ENCODE measurements at places on chromosomes 7 and 10.

GRCh38 chr7:71191771-71192170 lies 59.8 kb downstream of the GALNT17 start:
- no peak for DNase-seq

DNA sequence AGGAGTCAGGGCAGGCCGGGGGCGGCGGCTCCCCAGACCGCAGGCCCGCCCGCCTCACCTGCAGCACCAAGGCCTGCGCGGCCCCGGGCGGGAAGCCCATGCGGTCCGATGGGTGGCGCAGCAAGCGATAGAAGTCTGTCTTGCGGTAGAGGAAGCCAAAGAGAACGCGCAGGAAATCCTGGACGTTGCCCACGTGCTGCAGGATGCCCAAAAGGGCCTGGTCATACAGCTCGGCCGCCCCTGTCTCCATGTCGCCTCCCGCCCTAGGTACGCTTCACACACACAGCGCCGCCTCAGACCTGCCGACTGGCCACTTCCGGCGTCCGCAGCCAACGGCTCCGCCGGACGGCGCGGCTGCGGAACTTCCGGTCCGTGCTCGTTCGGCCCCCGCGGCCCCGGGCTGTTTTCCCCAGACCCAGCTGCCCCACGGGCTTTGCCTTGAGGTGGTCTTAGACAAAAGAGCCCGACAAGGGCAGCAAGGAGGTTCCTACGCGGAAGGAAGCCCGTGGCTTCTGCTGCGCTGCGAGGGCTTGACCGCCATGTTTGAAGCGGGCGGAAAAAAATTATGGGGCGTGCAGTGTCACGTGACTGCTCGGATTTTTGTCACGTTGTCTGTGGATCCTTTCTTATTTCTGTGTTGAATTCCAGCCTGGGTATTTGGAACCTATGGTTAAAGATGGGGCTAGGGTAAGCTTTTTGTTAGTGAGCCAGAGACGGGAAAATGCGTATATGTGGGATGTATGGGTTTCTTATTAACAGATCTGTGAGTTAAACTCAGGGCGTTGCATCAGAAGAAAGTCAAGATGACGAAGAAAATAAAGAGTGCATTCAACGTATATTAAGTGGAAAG lies at the start of gene NUDCD3:
Gene NUDCD3, minus strand, starts transcription at position 308 of the 850 bp plus-strand sequence. Its CDS starts 58 bp downstream, at position 250.
- peak; percentile 83 for DNase-seq

- no peak for DNase-seq
Measured at GRCh38 chr7:150410680-150411346, 31.7 kb downstream of the ZNF775 start.

DNA sequence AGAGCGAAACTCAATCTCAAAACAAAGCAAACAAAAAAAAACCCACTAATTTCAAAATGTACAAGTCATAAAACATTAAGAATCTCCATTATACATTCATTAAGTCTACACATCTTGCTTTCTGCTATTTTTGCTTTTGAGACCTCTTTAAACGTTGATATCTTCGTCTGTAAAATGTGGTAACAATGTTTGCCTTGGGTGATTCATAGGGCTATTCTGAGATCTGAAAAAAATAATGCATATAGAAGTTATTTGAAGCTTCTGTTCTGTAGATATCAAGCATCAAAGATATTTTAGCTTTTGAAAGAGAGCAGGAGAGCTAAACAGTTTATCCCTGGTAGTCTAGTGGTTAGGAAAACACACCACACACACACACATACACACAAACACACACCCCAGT lies 158.1 kb upstream of the PLXDC2 start:
- DNase-seq: no peak

DNA sequence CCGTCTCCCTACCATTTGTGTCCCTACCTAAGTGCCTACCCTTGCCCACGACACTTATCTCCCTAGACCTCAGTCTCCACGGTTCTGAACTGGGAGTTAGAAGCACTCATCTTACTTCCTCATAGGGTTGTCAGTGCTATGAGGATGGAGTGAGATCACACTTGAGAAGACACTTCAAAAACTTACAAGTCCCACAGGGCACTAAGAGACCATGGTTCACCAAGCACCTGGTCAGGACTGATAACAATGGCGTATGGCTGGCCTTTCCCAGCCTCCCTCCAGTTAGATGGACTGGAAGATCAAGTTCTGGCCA lies 43.2 kb downstream of the KCNMA1 start:
- no peak for DNase-seq

DNA sequence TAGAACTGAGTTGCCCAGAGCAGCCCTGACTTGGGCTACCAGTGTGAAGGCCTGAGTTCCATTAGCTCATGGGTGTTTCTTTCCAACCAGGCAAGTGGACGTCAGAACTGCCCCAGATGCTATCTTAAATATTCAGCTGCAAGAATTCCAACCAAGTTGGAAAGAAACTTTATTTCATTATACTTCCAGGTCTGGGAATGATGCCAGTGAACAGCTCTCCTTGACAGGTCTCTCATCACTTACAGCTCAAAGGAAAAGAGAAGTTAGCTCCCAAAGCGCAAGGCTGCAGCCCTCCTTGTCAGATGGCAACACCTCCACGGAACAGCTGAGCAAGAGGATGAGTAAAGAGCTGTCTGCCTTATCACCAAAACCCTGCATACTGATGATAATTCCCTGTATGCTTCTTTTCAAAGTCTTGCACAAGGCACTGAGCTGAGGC lies 255.5 kb upstream of the AOAH start:
- no peak for DNase-seq

- no peak for DNase-seq
Measured at GRCh38 chr10:14605231-14605925, 169.3 kb downstream of the FAM107B start.

DNA sequence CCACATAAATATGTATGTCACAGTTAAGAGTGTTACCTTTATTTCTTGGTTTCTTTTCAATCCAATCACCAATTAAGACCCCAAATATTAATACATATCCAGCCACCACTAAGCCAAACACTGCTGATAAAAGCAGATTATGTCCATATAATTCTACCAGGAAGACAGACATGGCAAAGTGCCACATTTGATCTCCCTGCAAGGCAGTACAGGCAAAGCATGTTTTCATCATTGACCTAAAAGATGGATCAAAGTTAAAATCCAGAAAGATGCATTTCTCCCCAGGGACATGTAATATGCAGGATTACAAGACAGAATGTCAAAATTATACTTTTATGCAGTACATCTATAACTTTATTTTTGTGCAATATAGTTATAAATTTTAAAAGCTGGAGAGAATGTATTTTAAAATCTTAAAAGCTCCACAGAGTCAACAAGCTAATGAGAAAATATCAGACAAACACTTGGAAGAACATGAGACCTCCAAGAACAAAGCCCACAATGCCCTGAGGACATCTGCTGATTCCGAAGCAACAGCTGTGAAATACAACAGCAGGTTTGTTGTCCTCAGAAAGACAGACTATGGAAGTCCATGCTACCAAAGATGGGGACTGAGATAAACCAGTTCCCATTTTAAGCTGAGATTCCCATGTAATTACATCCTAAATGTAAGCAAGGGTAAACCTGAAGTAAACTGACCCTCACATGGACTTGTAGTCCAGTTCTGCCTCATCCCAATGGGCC lies 54.5 kb upstream of the TOMM7 start:
- no peak for DNase-seq

GRCh38 chr7:148218603-148219002 lies 372.0 kb upstream of the C7orf33 start:
- no peak for DNase-seq

- DNase-seq: no peak
Measured at GRCh38 chr7:72710983-72711382, 117.0 kb downstream of the TYW1B start.

- no peak for DNase-seq
Measured at GRCh38 chr10:4519658-4520402, 306.2 kb upstream of the AKR1E2 start.

DNA sequence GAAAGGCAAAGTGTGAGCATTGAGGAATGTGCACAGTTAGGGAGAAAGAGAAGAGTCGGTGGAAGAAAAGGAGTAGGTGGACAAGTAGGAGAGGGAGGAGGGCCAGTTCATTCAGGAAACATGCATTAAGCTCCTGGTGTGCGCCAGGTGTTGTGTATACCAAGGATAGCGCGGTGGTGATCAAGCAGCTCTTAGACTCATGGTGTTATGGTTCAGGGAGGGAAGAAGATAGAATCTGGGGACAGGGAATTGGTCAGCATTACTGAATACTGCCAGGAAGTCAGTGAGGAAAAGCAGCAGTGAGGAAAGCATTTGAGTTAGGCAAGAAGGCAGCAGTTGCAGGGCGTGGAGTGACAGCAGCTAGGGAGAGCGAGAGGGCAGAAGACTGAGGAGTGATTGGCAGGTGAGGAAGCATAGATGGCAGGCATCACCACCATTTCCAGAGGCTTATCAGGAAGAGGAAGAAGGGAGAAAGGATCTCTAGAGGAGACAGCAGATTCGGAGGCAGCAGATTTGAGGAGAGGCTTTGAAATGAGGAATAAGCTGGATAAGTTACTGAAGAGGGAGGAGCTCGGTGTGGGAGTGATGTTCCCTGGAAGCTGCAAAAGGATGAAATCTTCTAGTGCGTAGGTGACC lies 265.6 kb downstream of the GFRA1 start:
- no peak for DNase-seq

DNA sequence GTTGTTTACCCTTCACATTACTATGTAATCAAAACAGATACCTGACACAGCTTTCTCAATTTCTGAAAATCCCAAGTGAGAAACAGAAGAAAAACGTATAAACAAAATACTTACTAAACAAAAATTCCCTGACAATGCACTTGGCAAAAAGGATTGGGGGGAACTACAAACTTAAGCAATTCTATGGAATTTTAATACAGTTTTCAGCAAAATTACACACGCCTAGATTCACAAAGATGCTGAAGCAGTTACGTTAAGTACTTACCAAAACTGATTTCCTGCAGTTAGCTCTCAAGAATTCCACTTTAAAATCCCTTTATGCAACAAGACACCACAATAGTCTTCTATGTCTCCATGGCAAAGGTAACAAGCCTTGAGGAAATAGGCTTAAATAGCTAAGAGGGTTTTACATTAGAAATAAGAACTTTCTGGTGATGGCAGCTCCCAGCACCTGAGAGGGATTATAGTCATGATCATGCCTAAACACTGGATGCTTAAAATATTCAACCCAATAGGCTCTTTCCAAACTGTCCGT lies 10.8 kb downstream of the TOMM7 start:
- DNase-seq: no peak

DNA sequence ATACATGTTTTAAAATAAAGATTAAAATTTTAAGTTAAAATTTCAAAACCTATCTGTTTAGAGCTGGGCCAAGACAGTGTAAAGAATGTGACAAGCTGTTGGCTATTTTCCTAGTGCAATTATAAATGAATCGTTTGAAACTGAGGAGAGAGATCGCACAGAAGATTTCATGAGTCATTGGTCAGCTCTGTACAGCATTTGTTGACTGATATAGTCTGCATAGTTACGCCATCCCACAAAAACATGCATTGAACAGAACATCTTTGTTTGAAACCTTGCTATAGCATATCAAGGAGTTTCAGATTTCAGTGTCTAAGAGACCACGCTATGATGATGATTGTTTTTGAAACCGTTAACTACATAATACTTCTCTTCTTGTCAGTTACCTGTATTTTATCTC lies 1.3 kb upstream of the C10orf67 start:
- DNase-seq: peak; percentile 72

GRCh38 chr7:139566075-139566474 lies 42.6 kb downstream of the CLEC2L start:
- no peak for DNase-seq

DNA sequence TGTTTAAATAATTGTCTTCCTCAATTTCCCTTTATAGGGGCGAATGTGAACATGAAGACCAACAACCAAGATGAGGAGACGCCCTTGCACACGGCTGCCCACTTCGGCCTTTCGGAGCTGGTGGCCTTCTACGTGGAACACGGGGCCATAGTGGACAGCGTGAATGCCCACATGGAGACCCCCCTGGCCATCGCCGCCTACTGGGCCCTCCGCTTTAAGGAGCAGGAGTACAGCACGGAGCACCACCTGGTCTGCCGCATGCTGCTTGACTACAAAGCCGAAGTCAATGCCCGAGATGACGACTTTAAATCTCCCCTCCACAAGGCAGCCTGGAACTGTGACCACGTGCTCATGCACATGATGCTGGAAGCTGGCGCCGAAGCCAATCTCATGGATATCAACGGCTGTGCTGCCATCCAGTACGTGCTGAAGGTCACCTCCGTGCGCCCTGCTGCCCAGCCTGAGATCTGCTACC lies 42.1 kb downstream of the ASB4 start:
- no peak for DNase-seq

DNA sequence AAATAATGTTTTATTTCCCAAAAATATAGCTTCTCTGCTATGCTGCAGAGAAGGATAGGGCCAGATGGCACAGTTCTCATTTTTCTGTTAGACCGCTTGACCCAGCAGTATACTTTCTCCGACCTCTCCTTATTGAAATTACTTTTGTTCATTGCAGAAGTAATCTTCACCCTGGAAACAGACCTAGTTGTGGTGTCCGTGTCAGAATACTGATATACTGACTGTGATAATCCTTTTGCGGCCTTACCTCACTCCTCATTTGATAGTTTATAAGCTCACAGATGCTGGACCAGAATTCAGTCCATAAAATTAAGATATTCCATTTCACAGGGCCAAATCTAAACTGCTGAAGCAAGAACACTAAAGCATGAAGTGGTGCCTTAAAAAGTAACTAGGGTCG lies 260.6 kb upstream of the DKK1 start:
- DNase-seq: no peak

- no peak for DNase-seq
Measured at GRCh38 chr7:157557263-157557662, 220.5 kb downstream of the DNAJB6 start.

DNA sequence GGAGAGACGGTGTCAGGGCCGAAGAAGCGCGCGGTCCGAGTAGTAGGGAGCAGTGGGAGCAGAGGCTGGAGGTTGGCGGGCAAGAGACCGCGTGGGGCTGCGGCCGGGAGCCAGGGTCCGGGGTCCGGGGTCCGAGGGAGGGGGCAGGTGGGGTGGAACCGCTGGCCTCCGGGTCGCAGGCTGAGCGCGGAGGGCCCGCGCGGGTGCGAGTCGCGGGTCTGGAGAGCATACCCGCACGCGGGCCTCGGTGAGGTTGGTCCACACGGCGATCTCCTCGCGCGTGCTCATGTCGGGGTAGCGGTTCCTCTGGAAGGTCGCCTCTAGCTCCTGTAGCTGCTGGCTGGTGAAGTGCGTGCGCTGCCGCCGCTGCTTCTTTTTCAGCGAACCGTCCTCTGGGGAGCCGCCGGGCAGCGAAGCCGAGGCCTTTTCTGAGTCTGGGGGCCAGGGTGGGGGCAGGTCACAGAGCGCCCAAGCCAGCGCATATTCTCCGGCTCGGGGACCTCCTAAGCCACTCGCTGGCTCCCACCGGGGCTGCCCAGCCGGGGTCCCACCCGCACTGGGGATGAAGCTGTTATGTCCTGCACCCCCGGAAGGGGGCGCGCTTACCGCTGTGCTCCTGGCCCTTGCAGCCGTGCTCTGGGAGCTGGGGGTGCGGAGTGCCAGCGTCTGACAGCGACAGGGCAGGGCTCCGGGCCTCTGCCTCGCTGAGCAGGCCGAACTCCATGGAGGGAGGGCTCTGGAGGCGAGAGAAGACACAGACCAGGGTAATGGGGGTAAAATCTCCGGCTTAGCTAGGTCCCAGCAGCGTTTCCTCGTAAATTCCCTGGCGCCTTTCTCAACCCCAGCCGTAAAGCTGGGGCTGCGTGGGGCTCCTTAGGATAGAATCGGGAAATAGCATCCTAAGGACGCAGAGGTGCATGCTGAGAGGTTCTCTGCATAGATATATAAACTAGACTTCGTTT lies 5.5 kb downstream of the ELOVL3 start:
- DNase-seq: no peak

- DNase-seq: no peak
Measured at GRCh38 chr10:113319479-113319878, 233.4 kb upstream of the HABP2 start.

GRCh38 chr7:115338016-115338415 lies 416.1 kb downstream of the MDFIC start:
- DNase-seq: no peak

- DNase-seq: peak; percentile 37
Measured at GRCh38 chr10:30591249-30591670, 38.3 kb downstream of the LYZL2 start.
